Right ventricle myocardium inferior (tissue), 1 donor: ENCODE measurements at places on chromosomes 4 and X.
A peak's percentile ranks its signal among the peaks of the same experiment; 100 is the strongest.

- no peak for DNase-seq
Observed at GRCh38 chrX:29555465-29556091, 659.8 kb upstream of the MAGEB2 start.

- DNase-seq: peak; percentile 83
Observed at GRCh38 chrX:40097504-40098263, at the start of gene BCOR. Gene BCOR (minus strand): TSS chrX:40097958. CDS start chrX:40077929, 20,029 bp downstream.

GRCh38 chr4:150080337-150080736 lies 2.1 kb downstream of the DCLK2 start:
- no peak for DNase-seq

DNA sequence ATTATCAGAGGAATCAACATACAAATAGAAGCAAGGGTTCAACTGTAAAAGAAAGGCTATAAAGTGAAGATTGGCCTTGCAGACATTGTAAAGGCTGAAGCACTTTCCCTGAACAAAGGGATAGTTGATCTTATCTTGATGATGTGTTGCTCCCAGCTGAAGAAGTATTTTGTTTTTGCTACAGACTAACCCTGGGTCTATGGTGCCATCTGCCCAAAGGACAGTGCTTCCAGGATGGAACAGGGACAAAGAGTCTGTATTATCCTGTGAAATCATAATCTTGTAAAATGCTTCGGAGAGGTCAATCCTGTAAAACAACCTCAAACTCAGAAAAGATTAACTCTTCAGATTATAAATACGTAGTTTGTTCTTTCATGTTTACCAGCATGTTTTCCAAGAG lies 251.7 kb upstream of the ANKRD50 start:
- no peak for DNase-seq

- DNase-seq: no peak
Observed at GRCh38 chr4:147839663-147840062, 107.8 kb downstream of the ARHGAP10 start.

DNA sequence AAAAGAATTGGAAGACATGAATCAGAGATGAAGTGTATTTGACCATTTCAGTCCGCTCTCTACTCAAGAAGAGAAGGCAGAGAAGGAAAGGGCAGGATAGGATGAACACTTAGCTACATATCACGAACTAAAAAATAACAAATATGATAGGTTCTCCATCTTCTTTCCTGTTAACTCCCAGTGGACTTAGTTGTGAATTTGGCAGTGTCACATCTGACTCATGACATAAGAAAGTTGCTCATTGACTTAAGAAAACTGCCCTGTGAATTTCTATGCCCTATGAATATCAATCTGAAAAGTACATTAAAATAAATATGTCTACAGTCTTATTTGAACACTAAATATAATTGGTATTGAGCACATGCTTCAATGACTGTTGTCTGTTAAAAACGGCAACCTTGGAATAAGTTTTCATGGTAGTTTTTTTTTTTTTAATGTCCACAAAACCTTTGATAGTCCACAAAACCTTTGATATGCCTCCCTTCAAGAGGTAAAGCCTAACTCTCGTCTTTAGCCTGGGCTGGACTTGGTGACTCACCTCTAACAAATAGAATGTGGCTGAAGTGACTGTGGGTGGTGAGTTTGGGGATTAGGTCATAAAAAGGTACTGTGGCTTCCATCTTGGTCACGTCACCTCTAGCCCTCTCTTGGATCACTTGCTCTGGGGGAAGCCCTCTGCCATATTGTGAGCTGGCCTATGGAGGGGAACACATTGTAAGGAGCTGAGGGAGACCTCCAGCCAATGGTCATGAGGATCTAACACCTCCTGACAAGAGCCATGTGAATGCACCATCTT lies 184.7 kb upstream of the S100G start:
- DNase-seq: no peak

- no peak for DNase-seq
Observed at GRCh38 chr4:79225360-79225759, 100.5 kb downstream of the NAA11 start.

GRCh38 chr4:33850371-33850902 lies 2393.9 kb downstream of the ARAP2 start:
- DNase-seq: no peak

DNA sequence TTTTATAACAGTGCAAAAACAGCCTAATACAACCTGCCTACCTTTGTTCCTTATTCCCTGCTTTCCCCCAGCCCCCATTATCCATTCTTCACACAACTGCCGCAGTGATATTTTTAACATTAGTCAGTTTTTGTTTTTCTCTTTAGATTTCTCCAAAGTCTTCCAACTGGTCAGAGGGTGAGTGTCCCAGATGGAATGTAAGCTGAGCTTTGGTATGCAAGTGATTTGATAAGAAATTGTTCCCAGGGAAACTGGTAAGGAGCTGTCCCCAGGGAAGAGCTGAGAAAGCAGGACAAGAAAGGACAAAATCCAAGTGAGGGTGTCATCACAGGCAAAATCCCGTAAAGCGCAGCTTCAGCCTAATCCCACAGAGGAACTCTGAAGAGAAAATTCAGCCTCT lies 475.5 kb upstream of the ADGRL3 start:
- DNase-seq: no peak

DNA sequence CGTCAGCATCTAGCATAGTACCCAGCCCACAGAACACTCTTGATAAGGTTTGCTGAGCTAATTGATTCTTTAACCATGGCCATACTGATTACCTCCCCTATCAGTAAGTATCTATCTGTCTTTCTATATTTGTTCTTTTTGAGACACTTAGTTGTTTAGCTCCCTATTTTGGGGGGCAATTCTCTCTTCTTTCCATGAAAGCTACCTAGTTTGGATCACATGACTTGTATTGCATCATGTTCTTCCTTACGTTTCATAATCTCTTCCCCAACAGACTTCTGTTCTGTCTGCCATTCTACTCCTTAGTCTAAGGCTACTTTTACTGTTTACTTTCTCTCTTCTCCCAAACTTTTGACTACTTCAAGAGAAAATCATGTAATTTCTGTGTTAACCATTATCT lies 39.0 kb downstream of the TBC1D19 start:
- no peak for DNase-seq

DNA sequence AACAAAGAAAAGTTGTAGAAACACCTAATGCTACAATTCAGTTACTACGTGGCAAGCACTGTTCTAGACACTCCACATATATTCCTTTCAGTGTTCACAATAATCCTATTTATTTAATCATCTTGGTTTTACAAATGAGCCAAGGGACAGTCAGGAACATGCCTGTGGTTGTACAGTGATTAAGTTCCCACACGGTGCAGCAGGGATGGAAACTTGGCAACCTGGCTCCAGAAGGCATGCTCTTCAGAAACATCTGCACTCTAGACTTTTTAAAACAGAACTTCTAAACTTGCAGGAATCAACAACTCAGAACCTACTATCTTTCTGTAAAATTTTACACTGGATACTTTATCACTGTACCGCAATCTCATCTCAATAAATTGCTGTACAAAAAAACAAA lies 32.1 kb downstream of the TAPT1 start:
- no peak for DNase-seq

DNA sequence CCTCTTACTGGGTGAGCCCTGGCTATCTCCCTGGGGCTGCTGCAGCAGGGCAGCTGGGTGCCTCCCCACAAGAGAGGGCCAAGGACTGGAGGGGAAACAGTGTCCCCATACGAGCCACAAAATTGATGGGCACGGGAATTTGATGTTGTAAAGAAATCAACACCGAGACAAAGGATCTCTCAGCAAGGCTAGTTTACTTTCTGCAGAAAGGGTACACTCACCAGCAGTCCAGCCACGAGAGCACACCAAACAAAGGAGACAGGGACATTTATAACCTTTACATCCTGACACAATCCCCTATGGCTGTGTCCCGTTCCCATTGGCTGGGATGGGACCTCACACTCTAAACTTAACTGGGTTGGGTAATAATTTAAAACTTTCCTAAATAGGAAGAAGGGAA lies 25.9 kb downstream of the METAP1 start:
- no peak for DNase-seq

- no peak for DNase-seq
Observed at GRCh38 chr4:16199093-16199492, 27.2 kb downstream of the TAPT1 start.

DNA sequence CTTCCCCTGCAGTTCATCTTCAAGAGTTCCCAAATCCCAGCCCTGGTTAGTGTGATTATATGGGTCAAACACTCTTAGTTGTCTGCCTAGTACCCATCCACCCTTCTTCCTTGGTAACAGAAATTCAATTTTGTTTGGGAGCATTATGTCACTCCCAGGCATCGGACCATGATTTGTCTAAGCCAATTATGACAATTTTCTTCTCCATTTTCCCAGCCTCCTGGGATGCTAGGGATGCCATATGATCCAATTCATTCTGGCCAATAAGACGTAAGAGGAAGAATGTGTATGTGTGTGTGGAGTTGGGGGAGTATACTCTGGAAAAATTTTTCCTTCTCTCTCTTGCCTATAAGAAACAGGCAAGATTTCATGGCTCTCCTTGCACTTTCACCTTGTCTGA lies 465.9 kb downstream of the MID1IP1 start:
- no peak for DNase-seq

- DNase-seq: no peak
Observed at GRCh38 chr4:147012059-147012707, 66.5 kb upstream of the TTC29 start.

DNA sequence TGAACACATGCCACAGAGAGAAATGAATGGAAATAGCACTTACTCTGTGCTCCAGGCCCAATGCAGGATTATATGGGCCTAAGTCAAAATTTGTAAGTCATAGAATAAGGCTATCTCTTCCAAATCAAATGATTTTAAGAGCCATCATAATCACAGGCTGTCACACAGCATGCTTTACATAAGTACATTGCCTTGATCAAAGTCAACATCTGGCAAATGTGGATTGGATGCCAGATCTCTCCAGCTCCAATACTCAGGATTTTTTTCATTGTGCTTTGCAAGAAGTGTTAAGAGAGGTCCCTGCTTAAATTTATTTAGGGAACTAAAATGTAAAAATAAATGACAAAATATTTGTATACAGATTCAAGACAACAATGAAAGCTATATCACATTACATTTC lies 299.9 kb downstream of the PRDM5 start:
- DNase-seq: no peak

- DNase-seq: no peak
Observed at GRCh38 chr4:140112576-140112975, 41.4 kb downstream of the MAML3 start.

DNA sequence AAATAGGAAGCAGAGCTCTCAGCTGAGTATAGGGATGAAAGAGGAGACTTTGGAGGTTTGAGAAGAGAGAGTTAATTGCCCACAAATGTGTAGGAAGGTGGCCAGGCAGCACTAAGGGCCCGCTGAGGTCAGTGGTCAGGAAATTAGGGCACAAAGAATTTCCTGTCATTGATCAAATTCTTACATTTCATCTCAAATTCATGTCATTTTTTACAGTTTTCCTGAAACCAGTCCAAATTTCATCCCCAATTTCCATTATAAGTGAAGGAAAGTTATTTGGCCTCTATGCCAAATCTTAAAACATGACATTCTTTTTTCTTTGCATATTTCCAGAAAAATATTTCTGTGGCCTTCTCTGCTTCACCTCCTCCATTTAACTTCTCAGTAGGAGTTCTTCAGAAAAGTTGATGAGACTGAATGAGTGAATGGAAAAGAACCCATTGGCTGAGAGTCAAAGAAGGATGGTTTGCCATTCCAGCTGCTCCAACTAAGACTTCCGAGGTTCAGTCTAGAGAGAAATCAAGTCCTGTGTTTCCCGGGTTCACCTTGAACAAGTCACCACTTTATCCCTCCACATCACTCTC lies 68.7 kb upstream of the SPRY1 start:
- DNase-seq: no peak

DNA sequence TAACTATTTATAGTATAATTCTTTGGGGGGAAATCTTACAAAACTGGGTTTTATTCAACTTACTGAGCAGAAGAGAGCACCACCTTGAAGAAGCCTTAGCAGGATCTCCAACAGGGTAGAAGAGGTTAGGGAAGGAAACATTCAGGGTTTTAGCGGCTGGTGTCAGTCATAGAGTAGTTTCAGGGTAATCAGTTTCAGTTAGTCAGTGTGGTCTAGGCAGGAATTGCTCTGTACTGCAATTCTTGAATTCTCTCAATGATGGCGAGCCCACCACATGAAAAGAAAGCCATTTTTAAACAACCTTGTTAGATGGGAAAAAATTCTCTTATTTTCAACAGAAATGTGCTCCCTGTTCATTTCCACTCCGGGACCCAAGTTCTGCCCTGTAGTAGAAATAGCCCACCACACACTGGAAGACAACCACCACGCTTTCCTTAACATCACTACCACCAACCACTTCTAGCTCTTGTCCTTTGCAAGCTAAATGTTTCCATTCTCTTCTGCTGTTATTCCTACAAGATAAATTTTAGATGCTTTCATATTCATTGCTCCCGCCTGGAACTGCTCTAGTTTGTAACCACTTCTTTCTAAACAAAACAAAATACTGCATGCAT lies 25.9 kb downstream of the COL25A1 start:
- DNase-seq: no peak

- DNase-seq: no peak
Observed at GRCh38 chr4:110702326-110702725, 79.4 kb upstream of the PITX2 start.

- DNase-seq: no peak
Observed at GRCh38 chr4:43716721-43717395, 731.8 kb downstream of the KCTD8 start.

DNA sequence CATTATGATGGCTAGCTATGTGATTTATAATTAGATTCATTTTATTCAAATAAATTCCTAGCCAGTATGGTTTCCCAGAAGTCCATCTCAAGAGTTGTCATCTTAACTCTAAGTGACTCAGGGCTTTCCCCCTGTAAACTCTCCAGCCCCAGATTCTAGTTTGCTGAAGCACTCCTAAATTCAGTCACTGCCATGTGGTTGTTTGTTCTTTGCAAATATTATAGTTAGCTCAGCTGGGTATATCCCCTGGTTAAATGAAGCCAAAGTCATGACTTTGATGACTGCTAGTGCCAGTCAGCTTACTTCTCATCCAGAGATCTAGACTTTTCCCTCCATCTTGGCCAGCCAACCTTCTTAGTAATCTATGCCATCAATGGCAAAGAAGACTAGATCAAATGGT lies 126.0 kb downstream of the GRIA3 start:
- DNase-seq: no peak

GRCh38 chr4:118973295-118973694 lies 84.6 kb downstream of the SYNPO2 start:
- no peak for DNase-seq

GRCh38 chr4:20317424-20317985 lies 65.8 kb downstream of the SLIT2 start:
- no peak for DNase-seq

- no peak for DNase-seq
Observed at GRCh38 chrX:45743081-45743533, 542.4 kb upstream of the DIPK2B start.

- DNase-seq: no peak
Observed at GRCh38 chr4:36255577-36255976, 11.3 kb upstream of the ARAP2 start.

- no peak for DNase-seq
Observed at GRCh38 chr4:2579910-2580309, 43.5 kb downstream of the FAM193A start.

- no peak for DNase-seq
Observed at GRCh38 chr4:112284166-112284565, 1.5 kb downstream of the TIFA start.
